COR-L47 (cell line): ENCODE measurements at places on chromosomes 7 and 10.

- peak; percentile 96 for DNase-seq
These were observed 50.5 kb downstream of the TMEM209 start for GRCh38 chr7:130154501-130155317.

DNA sequence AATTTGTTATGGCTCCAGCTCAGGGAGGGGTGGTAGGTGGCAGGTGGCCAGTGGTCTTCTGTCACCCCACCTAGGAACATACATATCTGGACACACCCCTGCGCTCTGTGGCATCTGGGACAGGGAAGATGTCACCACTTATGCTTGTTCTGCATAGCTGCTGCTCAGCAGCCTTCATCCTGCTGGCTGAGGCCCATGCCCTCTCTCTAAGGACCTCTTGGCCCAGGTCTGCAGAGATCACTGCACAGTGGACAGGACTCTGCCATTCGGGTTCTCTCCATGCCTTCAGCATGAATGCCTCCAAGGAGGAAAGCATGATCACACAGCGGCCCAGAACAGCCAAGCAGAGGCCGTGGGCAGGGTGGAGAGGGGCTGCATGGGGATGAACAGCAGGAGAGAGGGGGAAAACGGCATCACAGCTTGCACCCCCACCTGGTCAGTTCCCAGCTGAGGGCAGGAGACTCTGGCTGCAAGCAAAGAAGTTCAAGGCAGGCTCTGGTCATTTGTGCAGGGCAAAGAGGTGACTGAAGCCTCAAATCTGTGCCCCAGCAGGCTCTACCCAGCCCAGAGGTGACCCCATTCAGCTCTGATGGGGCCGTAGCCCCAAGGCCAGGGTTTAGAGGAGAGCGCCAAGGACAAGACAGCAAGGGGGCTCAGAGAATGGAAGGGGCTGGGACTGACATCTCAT is 47.8 kb upstream of the GDF10 start:
- no peak for DNase-seq

DNA sequence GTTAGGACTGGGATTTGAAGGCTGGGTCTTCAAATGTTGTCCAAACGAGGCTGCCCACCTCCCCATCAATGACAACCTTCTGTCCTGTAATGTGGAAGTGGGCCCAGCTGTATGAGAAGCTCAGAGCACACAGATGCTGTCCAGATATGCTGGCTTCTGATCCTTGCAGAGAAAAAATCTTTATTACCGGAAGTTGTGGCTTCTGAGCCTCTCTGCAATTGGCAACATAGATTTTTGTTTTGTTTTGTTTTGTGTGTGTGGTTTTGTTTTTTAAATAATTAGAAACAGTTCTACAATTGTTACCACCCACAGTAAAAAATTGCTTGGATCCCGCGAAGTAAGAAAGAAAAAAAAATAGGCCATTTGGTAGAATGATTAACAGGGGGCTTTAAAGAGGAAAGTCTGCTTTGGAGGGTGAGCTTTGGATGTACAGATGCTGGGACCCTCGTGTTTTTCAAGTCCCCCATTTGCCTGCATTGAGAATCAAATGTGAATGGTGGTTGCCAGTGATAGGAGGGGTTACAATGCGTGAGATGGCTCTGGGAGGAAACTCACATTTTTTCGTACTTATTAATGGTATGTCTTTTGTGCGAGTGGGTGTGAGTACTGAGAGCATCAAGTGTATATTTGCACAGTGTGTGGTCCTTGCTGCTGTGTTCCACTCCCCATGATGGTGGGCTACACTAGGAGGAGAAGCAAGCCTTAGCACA is 153.2 kb downstream of the TCF7L2 start:
- no peak for DNase-seq

GRCh38 chr7:135728136-135728669 is at the start of gene SLC13A4:
TSS of gene SLC13A4 (minus strand) at chr7:135728186. CDS start at chr7:135727496, 690 bp downstream.
- no peak for DNase-seq

DNA sequence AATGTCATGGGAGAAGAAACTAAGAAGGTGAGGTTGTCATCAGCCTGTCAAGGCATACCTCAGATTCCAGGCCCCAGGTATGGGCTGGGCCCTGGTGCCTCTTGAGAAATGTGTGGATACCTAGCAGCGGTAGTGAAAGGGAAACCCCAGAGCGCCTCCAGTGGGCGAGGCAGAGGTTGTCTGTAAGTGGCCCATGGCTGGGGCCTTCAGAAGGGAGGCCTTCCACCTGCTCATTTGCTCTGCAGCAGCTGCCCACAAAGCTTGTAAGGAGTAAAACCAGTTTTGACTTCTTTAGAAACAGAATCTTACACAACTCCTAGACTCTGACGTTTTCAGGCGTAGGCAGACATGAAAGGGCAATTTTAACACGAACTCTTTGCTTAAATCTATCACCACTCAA is 509.9 kb downstream of the PARD3 start:
- DNase-seq: no peak

DNA sequence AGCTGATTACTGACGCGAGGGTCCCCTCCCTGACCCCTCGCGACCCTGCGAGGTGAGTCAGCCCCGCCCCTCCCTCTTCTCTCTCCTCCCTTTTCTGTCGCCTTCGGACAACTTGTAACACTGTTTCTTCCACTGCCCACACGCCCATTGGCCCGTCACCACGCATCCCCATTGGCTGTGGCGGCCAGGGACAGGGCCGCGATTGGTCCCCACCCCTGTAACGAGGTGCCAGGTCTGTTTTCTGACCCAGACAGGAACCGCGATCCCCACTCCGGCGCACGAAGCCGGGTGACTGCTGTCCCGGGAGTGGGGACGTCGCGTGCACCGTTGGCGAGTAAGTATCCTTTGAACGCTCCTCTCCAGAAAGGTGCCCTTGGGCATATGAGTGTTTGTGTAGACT is at the start of gene STRA8:
Gene STRA8 (plus strand): TSS at position 269 of the 400 bp plus-strand sequence. CDS start 6,687 bp downstream, outside the sequence.
- DNase-seq: no peak

GRCh38 chr7:45052011-45052410 is 36.8 kb downstream of the NACAD start:
- DNase-seq: no peak

- no peak for DNase-seq
These were observed 151.5 kb upstream of the AGR3 start for GRCh38 chr7:17033245-17033644.

DNA sequence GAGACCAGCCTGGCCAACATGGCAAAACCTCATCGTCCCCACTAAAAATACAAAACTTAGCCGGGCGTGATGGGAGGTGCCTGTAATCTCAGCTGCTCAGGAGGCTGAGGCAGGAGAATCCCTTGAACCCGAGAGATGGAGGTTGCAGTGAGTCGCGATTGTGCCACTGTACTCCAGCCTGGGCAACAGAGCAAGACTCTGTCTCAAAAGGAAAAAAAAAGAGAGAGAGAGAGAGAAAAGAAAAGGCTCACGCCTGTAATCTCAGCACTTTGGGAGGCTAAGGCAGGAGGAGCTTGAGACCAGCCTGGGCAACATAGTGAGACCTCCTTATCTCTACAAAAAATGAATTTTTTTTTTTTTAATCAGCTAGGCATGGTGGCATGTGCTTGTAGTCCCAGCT is 157.6 kb downstream of the CUX1 start:
- no peak for DNase-seq

GRCh38 chr7:87816389-87816788 is 59.8 kb downstream of the SLC25A40 start:
- peak; percentile 44 for DNase-seq

- no peak for DNase-seq
These were observed 376.5 kb upstream of the SORCS1 start for GRCh38 chr10:107540981-107541380.

GRCh38 chr7:130065500-130066152 is 4.7 kb upstream of the KLHDC10 start:
- no peak for DNase-seq
